MG63 (cell line): ENCODE measurements at places on chromosomes 5 and 9. TPM values are rescaled to one million over a fixed set of nuclear protein-coding genes. Genes with fewer than 3 reads are reported as not detected.

SEPTIN8 gene
- total RNA-seq = 36.9 and 53.8 TPM in 2 replicates

UGCG gene
- 35.9 and 48.5 TPM in 2 replicates for total RNA-seq

MSX2 gene
- total RNA-seq = 8.5 and 10.7 TPM in 2 replicates

GAPT gene
- not detected in 2 replicates for total RNA-seq

SHOC1 gene
- total RNA-seq = not detected in 2 replicates

ADAMTS13 gene
- 1.1 and 2.0 TPM in 2 replicates for total RNA-seq

FOXD4L3 gene
- total RNA-seq = not detected in 2 replicates

GHR gene
- 0.95 and 3.4 TPM in 2 replicates for total RNA-seq

GGTA1 gene
- total RNA-seq = 4.6 and 6.2 TPM in 2 replicates

NR5A1 gene
- not detected in 2 replicates for total RNA-seq

HTR1A gene
- not detected in 2 replicates for total RNA-seq

ACOT12 gene
- not detected in 2 replicates for total RNA-seq

PTTG1 gene
- 567 and 761 TPM in 2 replicates for total RNA-seq

TRAF1 gene
- 0.67 and 0.79 TPM in 2 replicates for total RNA-seq

OR1J2 gene
- total RNA-seq = not detected in 2 replicates

ACTBL2 gene
- 0.30 and 1.8 TPM in 2 replicates for total RNA-seq

TBC1D13 gene
- total RNA-seq = 1.8 and 2.0 TPM in 2 replicates

ALDH1A1 gene
- not detected in 2 replicates for total RNA-seq

PRDM9 gene
- not detected in 2 replicates for total RNA-seq

RAD50 gene
- 35.7 and 47.7 TPM in 2 replicates for total RNA-seq

UBE2QL1 gene
- total RNA-seq = not detected in 2 replicates

CCDC183 gene
- not detected in 2 replicates for total RNA-seq

IL5 gene
- total RNA-seq = not detected in 2 replicates

PLPPR1 gene
- total RNA-seq = not detected in 2 replicates

FAM78A gene
- total RNA-seq = 0.64 and 0.82 TPM in 2 replicates

BTNL3 gene
- total RNA-seq = not detected in 2 replicates

UGT3A1 gene
- not detected in 2 replicates for total RNA-seq

TRIP13 gene
- 73.4 and 82.0 TPM in 2 replicates for total RNA-seq

PCDHGA9 gene
- total RNA-seq = not detected in 2 replicates

CD14 gene
- total RNA-seq = 0.49 and 2.6 TPM in 2 replicates
